Activated CD4-positive, alpha-beta T cell treated with anti-CD3 and anti-CD28 coated beads, Interleukin-10, Interleukin-2, amounts not matched to agents 100 ng/mL and 50 ng/mL, durations not matched to agents 16 hours and 8 hours (primary cell): ENCODE measurements at places on chromosomes 5 and 9.

GRCh38 chr5:138963763-138964371 lies 88.7 kb upstream of the LRRTM2 start:
- DNase-seq = no peak

- DNase-seq = no peak
Measured at GRCh38 chr5:84379749-84380148, 4.9 kb downstream of the EDIL3 start.

DNA sequence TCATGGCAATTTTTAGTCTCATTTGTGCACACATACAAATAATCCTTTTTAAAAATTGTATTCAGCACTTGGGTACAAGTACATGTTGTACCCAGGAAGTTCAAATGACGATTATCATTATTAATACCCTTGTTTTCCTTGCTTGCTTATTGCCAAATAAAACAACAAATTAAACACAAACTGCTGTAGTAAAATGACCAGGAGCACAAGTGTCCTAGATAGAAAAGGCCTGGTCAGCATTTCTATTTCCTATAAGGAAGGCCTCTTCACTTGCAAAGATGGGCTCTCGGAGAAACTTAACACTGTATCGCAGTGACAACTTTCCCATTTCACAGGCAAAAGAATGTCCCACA lies 34.7 kb upstream of the PLPP1 start:
- DNase-seq = no peak

DNA sequence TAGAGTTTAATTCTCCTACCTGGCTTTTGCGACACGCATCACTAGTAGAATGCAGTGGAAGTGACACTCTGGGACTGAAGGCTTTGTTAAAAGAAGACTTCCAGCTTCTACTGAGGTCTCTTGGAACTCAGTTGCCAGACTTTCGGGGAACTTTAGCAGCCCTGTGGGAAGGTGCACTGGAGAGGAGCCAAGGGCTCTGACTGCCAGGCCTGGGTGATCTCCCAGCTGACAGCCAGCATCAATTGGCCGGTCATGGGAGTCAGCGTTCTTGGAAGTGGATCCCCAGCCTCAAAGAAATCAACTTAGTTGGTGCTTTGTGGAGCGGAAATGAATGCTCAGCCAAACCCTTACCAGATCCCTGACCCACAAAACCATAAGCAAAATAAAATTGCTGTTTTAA lies 87.1 kb downstream of the OSTF1 start:
- DNase-seq = no peak

DNA sequence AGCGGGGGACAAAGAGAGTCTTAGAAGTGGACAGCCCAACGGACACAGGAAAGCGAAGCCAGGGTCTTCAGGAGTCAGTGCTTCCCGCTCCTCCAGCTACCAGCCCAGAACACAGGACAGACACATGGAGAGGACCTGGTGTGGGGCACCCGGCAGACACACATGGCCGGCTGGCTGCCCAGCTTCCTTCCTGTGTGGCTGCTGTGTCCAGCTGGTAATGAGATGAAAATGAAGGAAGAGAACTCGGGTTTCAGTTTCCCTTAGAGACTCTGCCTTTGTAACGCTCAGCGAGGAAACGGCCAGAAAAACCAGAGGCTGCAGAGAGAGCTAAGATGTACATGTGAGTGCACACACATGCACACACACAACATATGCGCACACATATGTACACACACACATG lies 87.5 kb downstream of the SECISBP2 start:
- no peak for DNase-seq

GRCh38 chr5:123282444-123282843 lies 140.8 kb downstream of the CEP120 start:
- DNase-seq = no peak

DNA sequence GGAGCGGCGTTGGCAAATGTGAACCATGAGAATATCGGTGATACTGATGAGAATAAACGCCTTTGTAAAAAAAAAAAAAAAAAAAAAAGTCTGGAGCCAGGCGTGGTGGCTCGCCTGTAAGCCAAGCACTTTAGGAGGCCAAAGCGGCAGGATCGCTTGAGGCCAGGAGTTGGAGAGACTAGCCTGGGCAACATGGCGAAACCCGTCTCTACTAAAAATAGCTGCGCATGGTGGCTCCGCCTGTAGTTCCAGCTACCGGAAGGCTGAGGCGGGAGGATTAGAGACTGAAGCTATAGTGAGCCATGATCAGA lies 425 bp upstream of the NFX1 start:
- no peak for DNase-seq

DNA sequence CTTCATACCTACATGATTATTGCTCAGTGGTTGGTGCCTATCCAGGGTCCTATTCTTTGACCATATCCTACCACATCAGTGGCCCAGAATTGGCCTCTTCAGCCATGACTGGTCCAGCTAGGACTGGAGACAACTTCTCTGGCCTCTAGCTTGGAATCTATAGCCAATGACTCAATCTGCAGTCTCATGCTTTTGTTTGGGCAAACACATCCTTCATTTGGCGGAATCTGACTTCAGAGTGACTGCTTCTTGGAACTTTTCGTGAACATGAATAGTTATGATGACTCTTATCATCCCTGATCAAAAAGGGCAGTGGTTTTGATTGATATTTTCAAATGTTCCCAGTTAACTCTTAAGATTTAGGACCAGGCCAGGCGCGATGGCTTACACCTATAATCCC lies 134.1 kb downstream of the PAPPA start:
- no peak for DNase-seq

- no peak for DNase-seq
Measured at GRCh38 chr5:149759563-149759962, 29.5 kb downstream of the PPARGC1B start.

DNA sequence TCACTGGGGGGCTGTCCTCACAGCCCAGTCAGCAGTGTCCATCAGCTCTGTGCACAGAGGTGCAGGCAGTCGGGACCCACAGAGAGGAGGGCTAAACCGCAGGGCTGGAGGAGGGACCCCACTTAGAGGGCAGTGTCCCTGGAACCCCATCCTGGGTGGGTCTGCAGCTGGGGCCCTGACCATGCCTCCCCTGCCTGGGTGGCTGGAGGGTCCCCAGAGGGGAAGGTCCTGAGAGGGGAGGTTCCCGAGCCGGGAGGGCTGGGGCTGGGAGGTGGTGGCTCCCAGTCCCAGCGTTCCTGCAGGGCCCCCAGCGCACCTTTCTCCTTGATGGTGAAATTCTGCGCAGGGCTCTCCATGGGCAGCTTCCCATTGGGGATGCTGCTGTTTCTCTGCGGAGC lies 32.7 kb downstream of the EXOC3 start:
- DNase-seq = no peak
